Stimulated activated CD4-positive, alpha-beta T cell treated with anti-CD3 and anti-CD28 coated beads, Interleukin-15, amount 100 ng/mL, for 24 hours (primary cell): ENCODE measurements at places on chromosomes 6 and 20.

DNA sequence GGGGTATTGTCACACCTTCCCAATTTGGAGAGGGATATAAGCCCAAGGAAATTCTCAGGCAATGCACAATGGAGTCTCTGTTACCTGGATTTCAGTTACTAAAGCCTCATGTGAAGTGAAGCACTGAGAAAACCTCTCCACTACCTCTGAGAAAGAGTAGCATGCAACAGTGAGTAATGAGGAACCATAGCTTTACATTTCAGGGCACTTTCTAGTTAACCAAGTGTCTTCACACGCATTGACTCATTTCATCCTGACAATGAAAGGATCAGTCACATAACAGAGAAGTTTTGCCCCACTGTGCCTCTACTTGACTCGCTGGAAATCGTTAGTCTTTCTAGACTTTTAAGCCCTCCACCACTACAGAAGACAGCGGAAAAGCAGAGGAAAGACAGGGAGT lies 86.2 kb upstream of the ARID1B start:
- no peak for DNase-seq

DNA sequence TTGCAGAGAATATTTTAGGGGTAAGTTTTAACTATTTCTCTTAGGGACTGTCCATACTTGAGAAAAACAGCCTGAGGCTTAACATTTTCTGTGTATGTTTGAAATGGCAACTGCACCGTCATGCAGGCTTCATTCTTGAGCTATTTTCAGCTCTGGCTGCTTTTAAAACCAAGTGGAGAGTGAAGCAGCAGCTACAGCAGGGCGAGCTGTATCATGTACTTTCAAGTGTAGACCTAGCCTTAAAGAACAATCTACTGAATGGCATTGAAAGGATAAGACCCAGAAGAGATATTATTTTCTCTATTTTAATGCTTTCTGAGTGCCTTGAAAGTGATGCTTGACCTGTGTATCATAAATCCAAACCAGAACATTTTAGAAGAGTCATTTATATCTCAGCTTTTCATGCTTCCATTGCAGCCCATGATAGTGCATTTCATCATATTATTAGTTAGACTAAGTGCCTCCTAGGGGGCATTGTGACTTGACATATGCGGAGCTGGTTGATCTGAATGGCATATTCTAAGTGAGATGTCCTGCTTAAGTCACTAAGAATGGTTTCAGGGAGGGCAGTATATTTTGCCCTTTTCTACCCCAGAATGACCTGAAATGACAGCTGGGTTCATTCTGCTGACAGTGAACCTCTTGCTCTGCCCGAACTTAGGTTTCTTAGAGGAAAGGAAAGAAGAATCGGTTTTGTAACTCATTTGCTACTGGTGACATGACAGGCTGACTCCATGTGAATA lies 85.3 kb downstream of the NKAIN2 start:
- no peak for DNase-seq

DNA sequence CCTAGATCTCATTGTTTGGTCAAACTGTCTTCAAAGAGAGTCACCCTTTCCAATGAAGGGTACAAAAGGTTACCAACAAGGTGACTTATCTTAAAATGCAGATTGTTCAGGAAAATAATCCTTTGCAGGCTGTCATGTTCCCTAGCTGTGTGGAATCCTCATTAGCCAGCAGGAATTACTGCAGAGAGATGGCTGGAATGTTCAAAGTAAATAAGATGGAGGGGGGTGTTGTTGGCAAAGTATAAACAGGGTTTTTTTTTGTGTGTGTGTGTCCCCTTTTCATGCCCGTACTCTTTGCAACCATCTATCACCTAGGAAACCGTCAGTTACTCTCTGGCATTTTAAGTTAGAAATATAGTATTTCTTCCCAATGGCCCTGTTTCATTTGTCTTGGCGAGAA lies 6.5 kb downstream of the NEDD9 start:
- DNase-seq: no peak

DNA sequence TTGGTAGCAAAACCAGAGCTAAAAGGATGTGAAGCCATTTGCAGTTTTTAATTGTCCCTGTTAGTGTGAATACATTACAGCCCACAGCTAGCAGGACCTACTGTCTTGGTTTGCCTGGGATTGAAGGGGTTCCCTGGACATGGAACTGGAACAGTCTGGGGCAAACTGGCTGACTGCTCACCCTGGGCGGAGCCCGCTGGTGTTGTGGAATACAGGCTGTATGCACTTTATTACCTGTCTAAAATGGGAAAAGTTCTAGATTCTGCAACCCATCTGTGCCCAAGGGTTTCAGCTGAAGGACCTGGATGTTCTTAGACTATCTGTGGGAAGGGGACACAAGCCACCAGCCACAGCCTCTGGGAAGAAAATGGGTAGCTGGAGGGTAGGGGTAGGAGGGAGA lies 12.2 kb upstream of the CDKN1A start:
- DNase-seq: no peak

GRCh38 chr6:113980937-113981554 lies 10.1 kb upstream of the HDAC2 start:
- peak; percentile 5 for DNase-seq

DNA sequence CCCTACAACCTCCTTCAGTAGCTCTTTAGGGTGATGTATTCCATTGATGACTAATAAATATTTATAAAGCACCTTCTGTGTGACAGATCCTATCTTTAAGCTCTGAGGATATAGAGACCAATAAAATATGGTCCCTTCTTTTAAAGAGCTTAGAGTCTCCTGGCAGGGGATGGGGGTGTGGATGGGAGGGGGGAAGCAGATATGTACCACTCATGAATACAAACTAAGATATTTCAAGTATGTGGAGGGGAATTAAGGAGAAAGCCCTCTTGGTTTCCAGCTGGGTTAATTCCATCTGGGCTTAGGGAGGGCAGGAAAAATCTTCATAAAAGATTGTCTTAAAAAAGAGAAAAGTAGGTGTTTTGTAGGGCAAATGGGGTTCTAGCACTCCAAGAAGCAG lies 21.6 kb upstream of the FBXO9 start:
- no peak for DNase-seq

- no peak for DNase-seq
Observed at GRCh38 chr20:59468831-59469230, 135.5 kb upstream of the PHACTR3 start.

DNA sequence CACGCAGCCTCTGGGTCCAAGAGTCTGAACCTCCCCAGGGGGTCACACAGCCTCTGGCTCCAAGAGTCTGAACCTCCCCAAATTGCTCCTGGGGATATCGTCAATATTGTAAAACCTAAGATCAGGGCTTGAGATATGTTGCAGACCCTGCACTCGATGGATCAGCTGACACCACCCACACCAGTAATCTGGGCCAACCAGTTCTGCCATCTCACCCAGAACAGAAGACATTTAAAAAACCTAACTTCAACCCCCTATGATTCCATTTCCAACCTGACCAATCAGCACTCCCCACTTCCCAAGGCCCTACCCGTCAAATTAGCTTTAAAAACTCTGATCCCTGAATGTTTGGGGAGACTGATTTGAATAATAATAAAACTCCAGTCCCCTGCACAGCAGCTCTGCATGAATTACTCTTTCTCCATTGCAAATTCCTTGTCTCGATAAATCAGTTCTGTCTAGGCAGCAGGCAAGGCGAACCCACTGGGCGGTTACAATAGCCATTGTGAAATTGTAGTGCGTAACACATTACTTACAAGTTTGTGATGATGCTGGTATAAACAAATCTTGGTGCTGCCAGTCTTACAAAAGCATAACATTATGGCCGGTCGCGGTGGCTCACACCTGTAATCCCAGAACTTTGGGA lies 32.4 kb upstream of the FAM135A start:
- DNase-seq: no peak

- no peak for DNase-seq
Observed at GRCh38 chr6:160030103-160030502, 61.2 kb downstream of the IGF2R start.

- no peak for DNase-seq
Observed at GRCh38 chr6:69758214-69758613, 38.6 kb downstream of the LMBRD1 start.

DNA sequence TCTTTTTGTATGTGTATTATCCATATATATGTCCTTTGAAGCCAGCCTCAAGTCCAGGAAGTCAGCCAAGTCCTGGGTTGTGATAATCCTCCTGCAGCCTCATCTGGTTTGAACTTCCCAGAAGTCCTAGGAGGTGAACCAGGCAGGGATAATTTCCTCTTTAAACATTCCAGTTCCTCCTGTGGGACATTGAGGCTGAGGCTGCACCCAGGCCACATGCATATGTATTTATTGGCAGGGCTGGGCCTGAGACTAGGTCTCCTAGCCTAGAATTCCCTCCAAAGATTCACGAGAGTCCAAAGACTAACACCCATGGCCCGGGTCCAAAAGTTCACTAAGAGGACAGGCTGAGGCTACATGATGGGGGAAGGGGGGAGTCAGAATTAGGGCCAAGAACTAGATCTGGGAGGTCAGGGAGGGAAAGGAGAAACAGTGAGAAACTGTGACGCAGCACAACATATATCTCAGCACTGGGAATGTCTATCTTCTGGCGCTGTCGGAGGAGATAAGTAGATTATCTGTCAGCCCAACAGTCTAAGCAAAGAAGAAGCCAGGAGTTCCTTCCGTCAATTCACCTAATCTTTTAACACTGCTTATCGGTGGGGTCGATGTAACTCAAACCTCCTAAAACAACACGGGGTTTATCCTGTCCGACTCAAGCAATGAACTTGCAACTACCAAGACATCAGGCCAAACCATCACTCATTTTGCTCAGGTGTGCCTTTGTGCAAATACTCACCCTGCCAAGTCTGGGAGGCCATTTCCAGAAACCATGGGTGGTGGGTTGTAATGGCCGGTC lies 43.3 kb downstream of the SNX5 start:
- DNase-seq: no peak

GRCh38 chr20:17803765-17804164 lies 104.0 kb downstream of the BANF2 start:
- no peak for DNase-seq

- peak; percentile 73 for DNase-seq
Observed at GRCh38 chr20:38748861-38749149, 545 bp downstream of the ACTR5 start.

- DNase-seq: no peak
Observed at GRCh38 chr6:89205819-89206218, 11.3 kb downstream of the GABRR1 start.

GRCh38 chr6:56292505-56293181 lies 45.3 kb upstream of the COL21A1 start:
- peak; percentile 3 for DNase-seq

DNA sequence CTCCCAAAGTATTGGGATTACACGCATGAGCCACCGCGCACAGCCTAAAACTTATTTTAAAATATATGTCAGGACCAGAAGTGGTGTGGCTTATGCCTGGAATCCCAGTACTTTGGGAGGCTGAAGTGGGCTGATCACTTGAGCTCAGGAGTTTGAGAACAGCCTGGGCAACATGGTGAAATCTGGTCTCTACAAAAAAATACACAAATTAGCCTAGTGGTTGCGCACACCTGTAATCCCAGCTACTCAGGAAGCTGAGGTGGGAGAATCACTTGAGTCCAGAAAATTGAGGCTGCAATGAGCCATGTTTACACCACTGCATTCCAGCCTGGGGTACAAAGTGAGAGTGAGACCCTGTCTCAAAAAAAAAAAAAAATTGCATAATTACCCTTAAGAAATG lies 13.7 kb downstream of the PXT1 start:
- DNase-seq: no peak

DNA sequence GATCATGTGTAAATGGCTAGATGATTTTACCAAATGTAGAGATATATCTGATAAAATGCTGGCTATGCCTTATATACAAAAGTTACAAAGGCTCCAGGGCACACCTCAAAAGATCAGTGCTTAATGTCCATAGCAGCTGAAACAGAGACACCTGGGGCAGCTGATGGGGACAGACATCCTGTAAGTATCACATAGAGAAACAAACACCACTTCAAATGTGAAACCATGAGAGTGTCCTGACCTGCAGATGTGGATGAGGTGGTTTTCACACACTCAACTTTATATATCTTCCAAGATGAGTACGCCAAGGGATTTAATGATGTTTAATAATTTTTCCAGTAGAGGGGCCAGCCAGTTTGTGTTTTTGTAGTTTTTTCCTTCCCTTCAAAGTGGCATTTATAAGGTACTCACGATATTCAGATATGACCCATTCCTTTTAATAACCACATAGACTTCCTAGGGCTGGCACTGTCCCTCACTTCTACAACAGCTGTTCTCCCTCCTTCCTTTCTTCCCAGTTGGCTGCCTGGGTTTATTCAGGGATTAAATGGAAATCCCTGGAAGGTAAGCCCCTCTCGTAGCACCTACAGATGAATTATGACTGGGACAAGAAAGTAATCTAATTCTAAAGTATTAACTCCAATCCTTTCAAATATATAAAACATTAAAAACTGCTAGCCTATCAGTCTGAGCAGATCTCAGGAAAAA lies 50.3 kb upstream of the MCM9 start:
- no peak for DNase-seq

GRCh38 chr6:140003217-140003616 lies 628.8 kb upstream of the CITED2 start:
- DNase-seq: no peak

GRCh38 chr20:45097485-45098102 lies 3.3 kb downstream of the KCNS1 start:
- peak; percentile 72 for DNase-seq

DNA sequence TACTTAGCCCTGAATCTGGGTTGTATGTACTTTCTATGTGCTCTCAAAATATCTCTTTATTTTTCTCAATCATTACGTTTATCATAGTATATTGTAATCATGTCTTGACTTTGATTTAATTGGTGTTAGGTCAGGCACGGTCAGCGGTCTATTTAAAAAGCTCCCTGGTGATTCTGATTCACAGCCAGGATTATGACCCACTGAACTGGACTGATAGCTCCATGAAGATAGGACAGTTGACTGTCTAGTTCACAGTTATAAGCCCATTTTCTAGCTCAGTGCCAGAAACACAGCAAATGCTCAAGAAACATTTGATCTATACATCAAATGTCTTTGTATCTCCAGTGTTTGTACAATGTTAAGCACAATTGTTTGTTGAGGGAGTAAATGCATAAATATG lies 111.5 kb upstream of the CCN2 start:
- no peak for DNase-seq

GRCh38 chr6:79384845-79385244 lies 150.4 kb upstream of the HMGN3 start:
- no peak for DNase-seq
